ENCODE measurements at places on chromosomes 6 and 20.
A peak's percentile ranks its signal among the peaks of the same experiment; 100 is the strongest.

DNA sequence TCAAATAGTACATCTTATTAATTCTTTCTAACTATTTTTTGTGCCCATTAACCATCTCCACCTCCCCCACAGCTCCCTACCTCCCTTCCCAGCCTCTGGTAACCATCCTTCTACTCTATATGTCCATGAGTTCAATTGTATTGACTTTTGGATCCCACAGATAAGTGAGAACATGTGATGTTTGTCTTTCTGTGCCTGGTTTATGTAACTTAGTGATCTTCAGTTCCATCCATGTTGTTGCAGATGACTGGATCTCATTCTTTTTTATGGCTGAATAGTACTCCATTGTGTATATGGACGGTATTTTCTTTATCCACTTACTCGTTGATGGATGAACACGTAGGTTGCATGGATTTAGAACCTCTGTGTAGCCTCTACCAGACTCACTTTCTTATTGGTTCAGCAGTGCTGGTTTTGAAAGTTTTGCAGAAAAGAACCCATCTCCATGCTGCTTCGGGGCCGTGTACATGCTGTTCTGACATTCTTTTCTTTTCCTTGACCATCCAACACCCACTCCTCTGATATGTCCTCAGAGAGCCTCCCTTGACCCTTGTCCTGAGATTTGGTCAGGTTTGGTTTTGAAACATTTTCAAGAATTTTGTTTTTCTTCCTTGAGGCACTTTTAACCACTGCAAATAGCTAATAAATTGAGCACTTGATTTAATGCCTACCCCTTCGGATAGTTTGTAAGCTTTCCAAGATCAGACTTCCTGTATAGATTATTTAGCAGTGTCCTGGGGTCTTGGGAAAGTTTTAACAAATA is 231.2 kb upstream of the ZFP64 start:
- no peak for DNase-seq

GRCh38 chr20:47713878-47714450 is 71.3 kb downstream of the SULF2 start:
- no peak for DNase-seq

DNA sequence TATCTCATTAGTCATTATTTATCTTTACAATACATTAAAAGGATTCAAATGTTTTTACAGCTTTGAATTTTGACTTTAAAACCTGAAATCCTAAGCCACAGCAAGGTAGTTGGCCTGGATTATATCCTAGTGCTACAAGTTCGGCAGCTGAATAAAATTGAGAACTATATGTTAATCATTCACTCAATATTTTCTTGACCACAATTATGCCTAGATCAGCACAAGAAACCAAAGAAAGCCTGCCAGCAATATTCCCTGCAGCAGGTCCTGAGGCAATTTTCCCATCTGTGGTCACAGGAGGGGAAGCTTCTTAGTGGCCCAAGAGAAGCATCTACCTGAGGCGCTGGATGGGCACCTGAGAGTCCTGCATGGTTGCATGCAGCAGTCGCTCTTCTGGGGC is 183.5 kb downstream of the GMDS start:
- no peak for DNase-seq

DNA sequence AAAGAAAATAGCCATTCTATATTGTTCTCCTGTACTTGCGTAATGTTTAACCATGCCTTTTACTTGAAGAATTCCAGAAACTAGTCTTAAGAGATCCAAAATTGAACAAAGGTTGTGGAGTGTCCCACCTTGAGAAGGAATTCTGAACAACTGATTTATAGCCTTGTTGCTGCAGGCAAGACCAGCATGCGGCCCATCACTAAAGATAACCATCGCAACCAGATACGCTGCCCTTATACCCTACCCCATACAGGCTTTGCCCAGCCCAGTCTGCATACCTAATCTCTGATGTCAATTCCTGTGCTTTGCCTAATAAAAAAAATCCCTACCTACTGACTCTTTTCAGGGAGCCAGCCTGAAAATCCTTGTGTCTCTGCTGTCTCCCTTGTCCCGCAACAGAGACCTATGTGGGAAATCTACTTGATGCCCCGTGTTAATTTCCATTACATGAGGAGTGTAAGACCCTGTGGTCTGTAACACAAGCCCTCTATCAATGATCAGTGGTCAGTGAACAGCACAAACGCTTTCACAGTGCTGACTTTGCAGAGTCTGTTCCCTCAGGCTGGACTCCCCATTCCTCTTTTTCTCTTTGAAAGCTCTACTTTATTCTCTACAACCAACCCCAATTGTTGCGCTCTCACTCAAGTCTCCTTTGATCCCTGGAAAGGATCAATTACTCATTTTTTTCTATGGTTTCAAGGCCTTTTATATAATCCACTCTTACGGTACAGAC is 125.7 kb upstream of the BTBD3 start:
- no peak for DNase-seq

DNA sequence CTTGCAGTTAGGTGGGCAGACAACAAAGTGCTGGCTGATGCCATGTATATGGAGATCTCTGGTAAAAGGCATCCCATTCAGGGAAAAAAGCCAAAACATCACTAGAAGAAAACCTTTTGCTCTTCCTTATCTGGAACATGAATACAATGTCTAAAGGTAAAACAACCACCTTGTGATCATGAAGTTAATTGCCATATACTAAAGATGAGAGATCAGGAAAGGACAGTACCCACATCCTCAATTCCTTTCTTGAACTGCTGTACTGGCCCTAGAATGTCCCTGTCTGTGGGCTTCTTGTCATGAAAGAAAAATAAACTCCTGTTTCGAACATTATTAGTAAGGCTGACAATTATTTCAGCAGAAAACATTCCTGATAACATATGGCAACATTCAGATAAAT is 19.3 kb downstream of the DEK start:
- no peak for DNase-seq

- DNase-seq = no peak
These were observed 130.4 kb downstream of the MOXD1 start for GRCh38 chr6:132270726-132271402.

DNA sequence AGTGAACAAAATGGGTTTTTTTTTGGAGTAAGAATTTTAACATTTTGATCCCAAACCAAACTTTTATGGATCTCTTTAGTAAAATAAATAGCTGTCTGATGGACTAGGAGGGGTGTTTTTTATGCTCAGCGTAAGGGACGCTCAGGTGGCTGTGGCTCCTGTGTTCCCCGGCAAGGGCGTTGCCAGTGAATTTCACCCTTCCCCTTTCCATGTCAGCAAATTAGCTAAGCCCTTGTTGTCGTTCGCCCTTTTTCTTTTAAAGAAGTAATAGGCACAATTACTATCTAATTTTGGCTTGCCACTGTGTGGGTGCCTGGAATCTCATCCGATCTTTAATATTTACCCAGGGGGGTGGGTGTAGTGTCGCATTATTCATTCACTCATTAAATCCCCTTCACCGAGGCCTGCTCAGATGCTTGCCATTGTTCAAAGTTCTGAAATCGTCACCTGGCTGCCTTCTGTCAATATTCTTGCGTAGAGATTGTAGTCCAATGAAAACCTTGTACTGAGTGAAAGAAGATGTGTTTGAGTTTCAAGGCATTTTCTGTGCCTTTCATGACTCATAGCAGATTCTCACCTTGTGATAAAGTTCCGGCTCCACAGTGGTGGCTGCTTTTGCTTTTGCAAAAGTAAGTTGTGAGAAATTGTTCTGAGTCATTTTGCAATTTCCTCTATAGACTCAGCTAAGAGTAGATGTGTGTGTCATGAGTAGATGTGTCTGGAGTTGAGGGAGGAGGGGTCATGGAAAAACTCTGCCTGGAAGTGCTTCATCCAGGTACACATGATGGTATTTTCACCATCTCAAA is 40.0 kb upstream of the CLDN20 start:
- DNase-seq = no peak

GRCh38 chr6:40809627-40810026 is 222.5 kb upstream of the LRFN2 start:
- no peak for DNase-seq

DNA sequence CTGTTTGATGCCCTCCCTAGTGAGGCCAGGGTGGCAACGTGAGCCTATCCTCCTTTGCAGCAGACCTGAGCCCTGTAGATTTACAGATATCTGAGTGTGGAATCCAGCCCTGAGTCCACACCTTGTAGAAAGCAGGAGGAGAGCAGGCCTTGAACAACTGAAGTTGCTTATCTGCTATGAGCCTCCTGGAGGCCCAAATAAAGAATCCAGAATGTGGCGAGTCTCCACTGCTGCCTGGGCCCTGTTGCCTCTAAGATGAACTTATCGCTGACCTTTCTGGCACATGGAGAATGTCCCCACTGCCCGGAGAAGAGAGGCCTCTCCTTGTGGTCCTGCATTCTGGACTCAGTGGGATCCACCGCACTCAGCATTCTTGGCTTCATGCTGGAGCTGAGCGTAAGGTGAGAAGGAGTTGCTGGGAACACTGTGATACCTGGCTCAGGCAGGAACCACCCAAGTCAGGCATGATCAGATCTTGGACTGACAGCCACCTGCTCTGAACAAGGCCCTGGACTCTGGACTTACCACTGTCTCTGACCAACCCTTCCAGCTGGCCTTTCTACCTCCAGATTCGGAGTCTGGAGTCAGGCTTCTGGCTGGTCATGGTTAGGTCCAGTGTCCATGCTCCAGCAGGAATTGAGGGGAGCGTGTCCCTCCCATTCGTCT is 5.8 kb upstream of the MANBAL start:
- no peak for DNase-seq

- no peak for DNase-seq
These were observed 48.4 kb downstream of the ZFAND3 start for GRCh38 chr6:37867756-37868446.

DNA sequence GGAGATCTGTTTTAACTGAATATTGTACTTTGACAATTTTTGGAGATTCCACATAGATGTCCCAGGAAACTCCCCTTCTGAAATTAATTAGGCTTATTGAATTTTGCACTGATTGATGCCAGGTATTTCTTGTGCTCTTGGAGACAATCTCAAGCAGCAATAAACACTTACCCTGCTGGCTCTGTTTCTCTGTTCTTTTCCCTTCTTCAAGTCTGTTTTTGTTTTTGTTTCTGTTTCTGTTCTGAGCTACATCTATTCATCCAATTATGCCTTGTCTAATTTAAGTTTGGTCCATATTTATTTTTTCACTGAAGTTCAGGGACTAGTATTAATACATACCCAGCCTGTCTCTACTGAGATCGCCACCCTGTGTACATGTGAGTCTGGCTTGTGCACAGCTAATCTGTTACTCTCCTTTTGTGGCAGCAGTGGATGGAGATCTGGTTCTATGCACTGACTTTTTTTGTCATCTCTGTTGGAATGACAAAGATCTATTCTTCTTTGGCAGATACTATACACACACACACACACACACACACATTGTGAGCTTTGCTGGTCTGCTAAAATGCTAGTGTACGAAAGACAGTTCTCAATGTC is 51.9 kb downstream of the IL22RA2 start:
- DNase-seq = no peak

- DNase-seq = no peak
These were observed 61.2 kb downstream of the TNFAIP3 start for GRCh38 chr6:137928286-137928685.

GRCh38 chr20:58635279-58635665 is 15.8 kb upstream of the STX16 start:
- no peak for DNase-seq

DNA sequence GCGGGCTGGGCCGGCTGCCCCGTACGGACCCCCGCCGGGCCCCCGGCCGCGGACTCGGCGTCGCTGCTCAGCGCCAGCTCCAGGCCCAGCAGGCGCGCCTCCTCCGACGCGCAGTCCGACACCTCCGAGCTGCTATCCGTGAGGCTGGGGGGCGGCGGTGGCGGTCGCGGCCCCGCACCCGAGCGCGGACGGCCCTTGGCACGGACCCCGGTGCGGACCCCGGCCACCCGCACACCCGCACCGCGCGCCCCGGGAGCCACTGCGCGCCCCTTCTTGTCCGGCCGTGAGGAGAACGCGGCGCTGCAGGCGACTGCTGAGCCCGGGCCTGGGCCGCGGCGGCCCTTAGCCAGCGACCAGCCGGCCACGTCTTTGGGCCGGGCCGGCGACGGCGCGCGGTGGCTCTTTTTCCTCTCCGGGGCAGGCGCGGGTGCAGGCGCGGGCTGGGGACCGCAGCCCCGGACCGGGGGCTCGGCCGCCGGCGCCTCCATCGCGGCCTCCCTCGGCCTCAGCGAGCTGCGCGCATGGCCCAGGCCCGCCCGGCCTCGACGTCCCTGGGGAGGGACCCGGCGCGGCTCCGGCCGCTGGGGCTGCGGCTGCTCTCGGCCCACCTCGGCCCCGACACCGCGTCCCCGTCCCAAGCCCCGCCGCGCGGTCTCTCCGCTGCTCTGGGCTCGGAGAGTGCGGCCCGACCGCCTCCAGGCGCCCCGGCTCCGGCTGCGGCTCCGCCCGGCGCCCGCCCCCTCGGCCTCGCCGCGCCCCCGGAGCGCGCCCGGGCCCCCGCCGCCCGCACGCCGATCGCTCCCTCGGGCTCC is 12.9 kb upstream of the TLDC2 start:
- DNase-seq = no peak

DNA sequence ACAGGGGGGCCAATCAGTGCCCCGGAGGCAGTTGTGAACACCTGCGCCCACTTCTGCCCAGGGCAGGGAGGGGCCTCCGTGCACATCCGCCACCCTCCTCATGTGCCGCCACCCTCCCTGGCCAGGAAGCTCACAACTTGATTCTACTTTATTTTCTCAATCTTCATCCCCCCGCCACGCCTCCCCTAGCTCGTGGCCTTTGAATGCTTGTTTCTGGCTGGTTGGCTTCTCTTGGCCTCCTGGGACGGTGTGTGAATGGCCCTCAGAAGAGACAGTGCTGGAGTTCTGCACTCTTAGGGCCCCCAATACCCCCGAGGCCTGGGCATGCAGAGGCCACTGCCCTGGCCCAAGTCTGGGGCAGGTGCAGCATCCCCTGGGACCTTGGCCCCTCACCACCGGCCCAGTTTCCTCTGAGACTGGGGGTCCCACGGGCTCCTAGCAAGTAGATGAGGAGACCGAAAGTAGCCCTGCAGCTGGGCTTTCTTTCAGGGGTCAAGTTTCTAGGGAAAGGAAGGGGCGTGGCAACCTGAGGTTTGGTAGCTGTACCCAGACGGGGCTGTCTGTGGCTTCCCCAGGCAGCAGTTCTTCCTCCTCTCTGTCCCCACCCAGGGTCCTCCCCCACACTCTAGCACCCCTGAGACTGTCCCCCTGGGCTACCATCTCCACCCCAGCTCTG is 1.3 kb downstream of the RGS19 start:
- peak; percentile 43 for DNase-seq

- DNase-seq = no peak
These were observed 91.9 kb upstream of the NXT1 start for GRCh38 chr20:23258747-23259121.

DNA sequence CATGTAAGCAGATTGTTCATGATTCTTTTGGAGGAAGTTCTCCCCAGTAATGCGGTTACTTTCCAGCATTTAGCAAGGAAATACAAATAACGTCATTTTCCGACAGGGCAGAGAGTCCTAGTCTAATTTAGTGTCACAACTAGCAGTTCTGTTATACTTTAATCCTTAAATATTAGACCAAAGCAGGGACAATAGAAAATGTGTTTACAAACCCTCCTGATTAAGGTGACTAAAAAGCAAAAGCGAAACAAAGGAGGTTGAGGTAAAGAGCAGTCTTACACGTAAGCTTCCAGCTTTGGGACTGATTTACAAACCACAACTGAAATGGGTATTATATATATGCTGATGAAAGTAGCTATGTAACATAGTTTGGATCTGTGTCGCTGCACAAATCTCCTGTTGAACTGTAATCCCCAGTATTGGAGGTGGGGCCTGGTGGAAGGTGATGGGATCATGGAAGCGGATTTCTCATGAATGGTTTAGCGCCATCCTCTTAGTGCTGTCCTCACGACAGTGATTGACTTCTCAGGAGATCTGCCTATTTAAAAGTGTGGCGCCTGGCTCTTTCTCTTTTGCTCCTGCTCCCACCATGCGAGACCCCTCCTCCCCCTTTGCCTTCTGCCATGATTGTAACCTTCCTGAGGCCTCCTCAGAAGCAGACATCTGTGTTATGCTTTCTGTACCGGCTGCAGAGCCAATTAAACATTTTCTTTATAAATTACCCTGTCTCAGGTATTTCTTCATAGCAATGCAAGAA is 81.9 kb downstream of the PLCB1 start:
- DNase-seq = no peak

Data from stimulated activated CD8-positive, alpha-beta memory T cell treated with anti-CD3 and anti-CD28 coated beads, Interleukin-4, amount 100 ng/mL, for 1 hour (primary cell).